Lung microvascular endothelial cell (primary cell): ENCODE measurements at places on chromosomes 1 and 21. TPM values are rescaled to one million over a fixed set of nuclear protein-coding genes. Genes with fewer than 3 reads are reported as not detected.

Gene RCC1
- 40.1 and 46.6 TPM in 2 replicates for total RNA-seq

- DNase-seq, result no peak
Measured at GRCh38 chr1:187624812-187625545, 796.2 kb downstream of the PLA2G4A start.

Gene KIF26B
- total RNA-seq, result 1.1 and 1.4 TPM in 2 replicates

GRCh38 chr1:55255901-55256300 lies 40.7 kb upstream of the USP24 start:
- DNase-seq, result no peak

DNA sequence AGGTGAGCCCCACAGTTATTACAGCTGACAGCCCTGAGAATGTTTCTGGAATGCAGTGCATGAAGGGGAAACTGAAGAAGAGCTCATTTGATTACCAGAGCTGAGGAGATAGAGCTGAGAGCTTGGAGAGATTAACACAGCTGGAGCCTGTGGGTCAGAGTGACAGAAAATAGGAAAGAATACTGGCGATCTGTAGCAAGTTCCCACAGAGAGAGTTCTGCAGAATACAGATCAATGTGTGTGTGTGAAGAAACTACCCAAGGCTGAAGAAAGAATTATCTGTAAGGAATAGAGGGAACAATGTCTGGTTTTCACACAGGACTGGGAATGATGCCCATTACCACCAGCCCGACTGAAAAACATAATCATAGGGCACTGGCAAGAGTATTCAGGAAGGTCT lies 103.6 kb upstream of the SNX7 start:
- no peak for DNase-seq

DNA sequence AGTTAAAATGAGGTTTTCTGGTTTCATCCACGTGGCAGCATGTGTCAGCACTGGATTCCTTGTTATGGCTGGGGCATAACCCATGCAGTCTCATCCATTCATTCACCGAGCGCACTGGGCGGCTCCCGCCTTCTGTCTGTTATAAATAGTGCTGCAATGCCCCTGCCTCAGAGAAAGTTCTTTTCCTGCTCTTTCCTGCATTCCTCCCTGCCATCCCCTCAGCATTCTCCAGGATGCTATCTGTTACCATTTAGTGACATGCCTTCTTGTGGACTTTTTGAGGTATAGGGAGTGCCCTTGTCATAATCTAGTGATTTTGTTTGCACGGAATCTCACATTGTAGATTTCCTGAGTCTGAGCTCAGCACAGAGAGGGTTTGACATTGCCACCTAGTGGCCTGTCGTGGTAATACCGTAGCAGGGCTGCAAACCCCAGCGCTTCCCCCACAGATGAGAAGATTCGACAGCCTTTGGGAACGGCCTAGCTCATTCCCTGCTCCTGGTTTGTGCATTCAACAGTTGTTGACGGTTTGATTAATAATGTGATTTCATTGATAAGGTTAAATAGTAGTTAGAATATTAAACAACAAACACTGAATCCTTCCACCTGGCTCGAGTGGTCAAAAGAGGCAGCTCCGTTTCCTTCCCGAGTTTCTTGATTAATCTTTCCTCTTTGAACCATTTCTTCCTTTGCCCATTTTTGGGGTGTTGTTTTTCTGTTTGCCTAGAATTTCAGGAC lies 46.3 kb downstream of the UMODL1 start:
- peak; percentile 74 for DNase-seq

Gene ASTN1
- total RNA-seq, result not detected in 2 replicates
